ENCODE measurements at places on chromosomes 5 and 9. TPM values are rescaled to one million over a fixed set of nuclear protein-coding genes. Genes with fewer than 3 reads are reported as not detected.

The QRFP gene
- total RNA-seq: not detected

The TAF11L5 gene
- not detected for total RNA-seq

The GOLM1 gene
- 6.2 TPM for total RNA-seq

The PCAT7 gene
- total RNA-seq: 0.08 TPM

The RANBP6 gene
- 21.6 TPM for total RNA-seq

The DPP7 gene
- 150 TPM for total RNA-seq

The CKMT2 gene
- total RNA-seq: 1,231 TPM

The GDF9 gene
- total RNA-seq: 0.43 TPM

The LCN15 gene
- not detected for total RNA-seq

The CYFIP2 gene
- 23.1 TPM for total RNA-seq

The BARHL1 gene
- total RNA-seq: not detected

The PRR16 gene
- 18.1 TPM for total RNA-seq

The PLEKHG4B gene
- 0.03 TPM for total RNA-seq

The TSSK1B gene
- total RNA-seq: 0.08 TPM

The TTC16 gene
- total RNA-seq: 0.16 TPM

The ACTL7B gene
- total RNA-seq: not detected

The CCDC69 gene
- total RNA-seq: 116 TPM

The PCDHA1 gene
- total RNA-seq: 0.08 TPM

The PDLIM4 gene
- 8.8 TPM for total RNA-seq

The TNFSF15 gene
- 0.03 TPM for total RNA-seq

The GABRA1 gene
- not detected for total RNA-seq

The UNC5A gene
- 0.05 TPM for total RNA-seq

The SLC34A3 gene
- not detected for total RNA-seq

The MSX2 gene
- total RNA-seq: 2.1 TPM

The PCDHGB4 gene
- 12.5 TPM for total RNA-seq

The ANKRD31 gene
- 0.13 TPM for total RNA-seq

The PCDHGB6 gene
- total RNA-seq: 11.9 TPM

The FRMD3 gene
- total RNA-seq: 123 TPM

The SSNA1 gene
- total RNA-seq: 59.5 TPM

The TNFSF8 gene
- 0.86 TPM for total RNA-seq

The CMBL gene
- 31.2 TPM for total RNA-seq

The PCDHGA2 gene
- total RNA-seq: 17.3 TPM

The MYMK gene
- not detected for total RNA-seq

The RNF20 gene
- 58.4 TPM for total RNA-seq

The EMB gene
- total RNA-seq: 7.8 TPM
